ENCODE measurements at places on chromosomes 16 and 17.

DNA sequence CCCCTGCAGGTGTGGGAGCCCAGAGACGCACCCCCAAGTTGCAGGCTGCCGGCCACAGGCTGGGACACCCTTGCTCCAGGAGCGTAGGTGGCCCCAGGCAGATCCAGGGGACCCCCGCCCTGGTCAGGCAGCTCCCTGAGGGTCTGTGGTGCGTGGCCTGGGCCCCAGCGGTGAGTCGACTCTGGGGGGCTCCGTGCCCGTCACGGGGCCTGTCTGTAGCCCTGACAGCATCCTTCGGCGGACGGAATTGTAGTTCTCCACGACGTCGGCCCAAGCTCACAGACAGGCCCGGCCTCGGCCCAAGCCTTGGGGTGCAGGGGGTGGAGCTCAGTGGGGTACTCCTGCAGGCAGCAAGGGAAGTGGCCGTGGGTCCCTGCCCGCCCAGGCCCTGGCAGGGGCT is 82.9 kb downstream of the LMF1 start:
- no peak for DNase-seq

GRCh38 chr17:2695243-2695960 is 16.2 kb downstream of the CLUH start:
- no peak for DNase-seq

DNA sequence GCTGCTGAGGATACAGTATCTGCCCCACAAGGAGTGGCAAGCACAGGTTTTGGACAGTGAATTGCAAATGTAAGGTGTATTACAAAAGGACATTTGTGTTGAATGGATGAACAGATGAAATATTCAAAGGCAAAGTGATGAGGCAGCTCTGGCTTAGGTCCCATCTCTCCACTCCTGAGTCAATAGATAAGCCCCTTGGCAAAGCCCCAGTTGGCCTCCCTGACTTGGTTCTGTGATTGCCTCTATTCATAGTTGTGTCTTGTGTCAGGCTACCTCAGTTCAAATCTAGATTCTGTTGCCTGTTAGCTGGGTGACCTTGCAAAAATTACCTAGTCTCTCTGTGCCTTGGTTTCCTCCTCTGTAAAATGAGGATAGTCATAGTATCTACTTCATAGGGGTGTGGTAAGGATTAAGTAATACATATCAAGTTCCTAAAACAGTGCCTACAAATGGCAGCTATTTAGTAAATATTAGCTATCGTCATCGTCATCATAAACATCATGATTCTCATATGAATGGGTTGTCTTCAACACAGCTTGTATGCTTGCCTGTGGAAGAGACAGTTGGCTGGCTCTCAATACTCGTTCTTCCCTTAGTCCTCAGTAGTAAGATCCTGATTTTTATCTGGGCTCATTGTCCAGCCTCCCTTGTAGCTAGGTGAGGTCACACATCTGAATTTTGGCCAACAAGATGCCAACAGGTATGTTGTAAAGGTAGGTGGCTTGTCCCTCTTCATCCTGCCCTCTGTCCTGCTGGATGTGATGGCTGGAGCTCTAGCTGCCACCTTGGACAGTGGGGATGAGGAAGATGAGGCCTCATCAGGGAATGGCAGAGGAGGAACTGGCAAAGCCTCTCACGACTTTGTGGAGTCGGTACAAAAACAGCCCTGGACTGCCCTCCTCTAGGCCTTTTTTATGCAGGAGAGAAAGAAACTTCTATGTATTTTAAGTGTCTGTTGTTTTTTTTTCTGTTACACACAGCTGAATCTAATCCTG is 2.1 kb upstream of the MFAP4 start:
- DNase-seq = no peak

- no peak for DNase-seq
Measured at GRCh38 chr16:72552654-72553053, 380.7 kb upstream of the PMFBP1 start.

GRCh38 chr16:35906440-35906839 is 2447.0 kb downstream of the TP53TG3F start:
- no peak for DNase-seq

DNA sequence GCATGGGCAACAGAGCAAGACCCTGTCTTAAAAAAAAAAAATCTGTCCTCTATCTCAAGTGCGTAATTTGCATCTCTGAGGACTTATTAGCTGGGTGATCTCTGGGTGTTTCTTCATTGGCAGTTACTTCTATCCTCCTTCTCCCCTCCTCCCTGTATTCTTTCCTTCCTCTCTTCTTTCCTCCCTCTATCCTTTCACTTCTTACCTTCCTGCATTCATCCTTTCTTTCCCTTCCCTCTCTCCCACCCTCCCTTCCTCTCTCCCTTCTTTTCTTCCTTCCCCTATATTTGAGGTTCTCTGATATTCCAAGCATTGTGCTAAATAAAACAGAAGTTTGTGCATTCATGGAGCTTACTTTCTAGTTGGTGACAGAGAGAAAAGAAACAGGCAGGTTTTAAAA is 10.7 kb downstream of the MFSD11 start:
- no peak for DNase-seq

DNA sequence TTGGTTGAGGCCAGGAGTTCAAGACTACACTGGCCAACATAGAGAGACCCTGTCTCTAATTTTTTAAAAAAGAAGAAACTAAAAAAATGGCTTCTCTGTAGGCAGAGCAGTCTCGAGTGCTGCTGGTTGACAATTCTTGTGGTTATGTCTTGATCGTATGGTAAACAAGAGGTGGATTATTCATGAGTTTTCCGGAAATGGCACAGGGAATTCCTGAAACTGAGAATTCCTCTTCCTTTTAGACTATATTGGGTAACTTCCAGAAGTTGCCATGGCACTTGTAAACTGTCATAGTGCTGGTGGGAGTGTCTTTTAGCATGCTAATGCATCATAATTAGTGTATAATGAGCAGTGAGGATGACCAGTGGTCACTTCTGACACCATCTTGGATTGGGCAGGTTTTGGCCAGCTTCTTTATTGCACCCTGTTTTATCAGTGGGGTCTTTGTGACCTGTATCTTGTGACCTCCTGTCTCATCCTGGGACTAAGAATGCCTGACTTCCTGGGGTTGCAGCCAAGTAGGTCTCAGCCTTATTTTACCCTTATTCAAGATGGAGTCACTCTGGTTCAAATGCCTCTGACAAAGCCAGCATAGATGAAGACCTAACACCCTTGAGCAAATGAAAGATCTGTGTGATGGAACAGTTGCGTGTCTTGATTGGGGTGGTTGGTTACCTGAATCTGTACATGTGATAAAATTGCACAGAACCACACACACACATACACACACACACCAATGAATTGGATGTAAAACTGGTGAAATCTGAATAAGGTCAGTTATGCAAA is 30.2 kb downstream of the BMERB1 start:
- DNase-seq = no peak

- no peak for DNase-seq
Measured at GRCh38 chr17:74196541-74197317, 6.7 kb upstream of the RPL38 start.

GRCh38 chr16:17130733-17131132 is 340.0 kb downstream of the XYLT1 start:
- no peak for DNase-seq

DNA sequence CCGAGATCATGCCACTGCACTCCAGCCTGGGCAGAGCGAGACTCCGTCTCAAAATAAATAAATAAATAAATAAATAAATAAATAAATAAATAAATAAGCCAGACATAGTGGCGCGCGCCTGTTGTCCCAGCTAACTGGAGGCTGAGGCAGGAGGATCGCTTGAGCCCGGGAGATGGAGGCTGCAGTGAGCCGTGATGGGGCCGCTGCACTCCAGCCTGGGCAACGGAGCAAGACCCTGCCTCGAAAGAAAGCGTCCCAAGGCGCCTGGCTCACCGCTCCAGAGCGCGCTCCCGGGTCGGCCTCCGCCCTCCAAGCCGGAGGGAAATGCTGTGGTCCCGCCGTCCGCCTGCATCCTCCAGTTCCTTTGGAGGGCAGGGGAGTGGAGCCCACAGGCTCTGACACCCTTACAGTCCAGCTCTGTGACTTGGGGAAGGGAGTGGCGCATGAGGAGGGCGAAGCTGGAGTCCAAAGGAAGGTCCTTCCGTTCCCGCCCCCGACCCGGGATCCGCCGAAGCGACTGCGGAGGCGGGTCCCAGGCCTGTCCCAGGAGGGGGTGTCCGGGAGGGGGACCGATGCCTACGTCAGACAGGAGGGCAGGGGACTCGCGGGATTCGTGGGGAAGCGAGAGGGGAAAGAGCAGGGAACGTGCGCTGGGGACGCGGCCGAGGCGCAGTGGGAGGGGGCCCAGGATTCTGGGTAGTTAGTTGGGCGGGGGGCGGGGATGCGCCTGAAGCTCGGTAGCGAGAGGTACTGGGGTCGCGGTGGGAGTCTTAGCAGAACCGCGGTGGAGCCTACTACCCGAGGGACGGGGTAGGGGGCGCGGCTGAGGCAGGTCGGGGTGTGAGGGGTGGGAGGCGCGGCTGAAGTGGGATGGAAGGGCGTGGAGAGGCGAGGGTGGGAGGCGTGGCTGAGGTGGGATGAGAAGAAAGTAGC is 8.4 kb upstream of the TRPV2 start:
- DNase-seq = peak; percentile 66

GRCh38 chr16:47392081-47392480 is 68.8 kb downstream of the ITFG1 start:
- peak; percentile 1 for DNase-seq

DNA sequence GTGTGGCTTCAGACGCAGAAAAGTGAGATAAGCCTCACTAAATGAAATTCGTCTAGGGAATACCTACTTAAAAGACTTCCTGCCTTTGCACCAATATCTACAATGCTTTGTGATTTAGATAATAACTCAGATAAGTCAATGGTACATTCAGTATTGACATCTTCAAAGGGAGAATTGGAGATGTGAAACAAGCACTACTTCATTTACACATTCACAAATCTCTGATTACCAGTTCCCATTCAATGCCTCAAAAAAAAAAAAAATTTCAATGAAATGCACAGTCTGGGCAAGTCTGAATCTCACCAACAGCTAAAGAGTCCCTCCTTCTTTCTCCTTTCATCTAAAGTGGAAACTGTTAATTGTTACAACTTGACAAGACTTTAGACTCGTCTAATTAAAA is 3.7 kb downstream of the PHF12 start:
- no peak for DNase-seq

DNA sequence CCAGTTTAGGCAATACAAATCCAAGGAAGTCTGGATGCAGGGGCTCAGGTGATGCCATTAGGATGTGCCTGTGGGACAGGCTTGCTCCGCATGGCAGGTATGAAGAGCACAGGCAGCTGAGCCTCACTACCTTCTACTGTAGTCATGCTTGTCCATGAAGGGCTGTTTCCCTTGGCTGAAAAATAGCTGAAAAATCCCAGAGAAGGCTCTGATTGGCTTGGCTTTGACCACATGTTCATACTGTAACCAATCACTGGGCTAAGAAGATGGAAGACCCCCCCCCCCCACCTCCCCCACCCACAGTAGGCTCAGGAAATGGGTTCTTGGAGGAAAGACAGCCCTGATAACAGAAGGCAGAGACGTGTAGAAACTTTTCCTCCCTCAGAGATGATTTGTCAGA is 66.5 kb upstream of the LGALS9 start:
- no peak for DNase-seq

DNA sequence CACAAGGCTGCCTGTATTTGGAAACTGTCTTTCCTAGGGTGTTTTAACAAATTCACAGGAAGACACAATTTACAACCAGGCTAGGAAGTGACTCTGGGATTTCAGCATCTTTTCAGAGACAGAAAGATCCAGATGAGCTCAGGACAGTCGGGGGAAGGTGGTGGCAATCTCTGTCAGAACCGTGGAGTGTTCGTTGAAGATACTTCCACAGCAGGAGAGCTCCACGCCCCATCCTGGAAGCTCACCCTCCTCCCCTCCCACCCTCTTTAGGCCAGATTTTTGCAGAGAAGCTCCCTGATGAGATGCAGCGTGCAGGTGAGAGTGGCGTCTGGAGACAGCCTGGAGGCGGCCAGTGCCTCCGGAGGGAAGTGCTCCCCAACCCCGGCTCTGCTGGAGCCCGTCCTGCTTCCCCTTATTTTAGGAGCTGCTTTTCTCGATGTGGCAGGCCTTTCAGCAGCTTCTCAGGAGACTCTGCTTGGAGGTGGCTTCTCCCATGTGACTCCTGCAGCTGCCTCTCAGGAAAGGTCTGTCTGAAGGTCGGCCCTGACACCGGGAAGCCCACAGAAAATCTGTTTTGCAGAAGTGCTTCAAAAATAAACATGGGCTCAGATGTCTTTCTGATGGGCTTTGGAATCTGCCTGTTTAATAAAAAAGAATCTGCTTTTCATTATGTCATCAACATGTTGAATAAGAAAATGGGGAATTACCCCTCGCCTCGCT is 186.4 kb upstream of the CHMP6 start:
- no peak for DNase-seq

GRCh38 chr16:9092282-9092977 is 986 bp downstream of the HAPSTR1 start:
- DNase-seq = no peak

DNA sequence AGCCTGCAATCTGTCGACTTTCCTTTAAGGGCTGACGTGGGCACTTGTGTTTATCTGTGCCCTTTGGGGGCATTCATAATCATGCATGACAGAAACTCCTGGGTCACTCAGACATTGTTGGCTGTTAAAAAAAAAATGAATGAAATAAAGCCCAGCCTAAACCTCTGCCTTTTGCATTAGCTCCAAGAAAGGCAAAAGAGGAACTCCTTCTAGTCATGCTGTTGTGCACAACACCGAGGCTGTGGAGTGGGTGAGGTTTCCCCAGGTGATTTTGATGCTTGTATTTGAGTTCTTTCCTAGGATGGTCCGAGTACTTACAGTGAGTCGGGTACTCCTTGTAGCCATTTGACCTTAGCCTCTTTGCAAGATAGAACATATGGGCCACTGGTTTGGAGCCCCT is 49.6 kb upstream of the IRX6 start:
- no peak for DNase-seq

GRCh38 chr17:74945543-74945942 is 9.8 kb downstream of the OTOP3 start:
- DNase-seq = no peak

- no peak for DNase-seq
Measured at GRCh38 chr16:72908362-72909167, 139.4 kb downstream of the ZFHX3 start.

- DNase-seq = no peak
Measured at GRCh38 chr17:35793257-35793656, 2.2 kb downstream of the MMP28 start.

GRCh38 chr16:17828012-17828411 is 357.3 kb upstream of the XYLT1 start:
- DNase-seq = no peak

DNA sequence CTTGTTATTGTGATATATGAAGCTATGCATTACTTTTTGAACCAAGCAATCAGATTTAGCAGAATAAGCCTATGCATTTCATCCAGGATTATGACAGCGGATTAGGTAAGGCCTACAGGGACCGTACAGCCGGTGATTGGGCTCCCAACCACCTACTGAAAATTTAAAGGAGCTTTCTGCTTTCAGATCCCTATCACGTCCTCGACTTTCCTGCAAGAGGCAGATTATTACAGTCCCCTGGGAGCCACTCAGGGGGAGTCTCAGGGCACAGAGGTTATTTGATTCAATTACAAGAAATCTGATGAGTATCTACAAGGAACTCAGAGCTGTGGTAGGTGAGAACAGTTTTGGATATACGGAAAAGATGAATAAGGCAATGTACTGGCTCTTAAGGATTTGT is 80.7 kb downstream of the HS3ST3B1 start:
- DNase-seq = no peak

GRCh38 chr17:65925606-65926307 is 266.2 kb downstream of the CEP112 start:
- DNase-seq = no peak

GRCh38 chr17:60653569-60653968 is 24.1 kb upstream of the BCAS3 start:
- no peak for DNase-seq

- no peak for DNase-seq
Measured at GRCh38 chr16:30443631-30444030, 2.0 kb downstream of the SEPHS2 start.

All from HuH-7 (cell line).